Thymus (tissue), 14 donors: ENCODE measurements at places on chromosomes 2 and 18. TPM values are rescaled to one million over a fixed set of nuclear protein-coding genes. Genes with fewer than 3 reads are reported as not detected.

The RHBDD1 gene
- 62.0 TPM for total RNA-seq

The NR4A2 gene
- total RNA-seq = 0.61 TPM

The ABCB11 gene
- 0.05 TPM for total RNA-seq

The SCN7A gene
- total RNA-seq = 10.2 TPM

The AGXT gene
- 0.14 TPM for total RNA-seq

The ANKRD36B gene
- total RNA-seq = 31.9 TPM

The SERPINB2 gene
- 2.5 TPM for total RNA-seq

The TPO gene
- 0.05 TPM for total RNA-seq

The NGEF gene
- 0.14 TPM for total RNA-seq

The UPP2 gene
- total RNA-seq = not detected

The LYPD1 gene
- 5.1 TPM for total RNA-seq

The RIOK3 gene
- 34.8 TPM for total RNA-seq

The EMILIN1 gene
- total RNA-seq = 9.2 TPM

The NCK2 gene
- 14.5 TPM for total RNA-seq

The FN1 gene
- 222 TPM for total RNA-seq

The KCNK3 gene
- total RNA-seq = 0.05 TPM

The ANKRD62 gene
- total RNA-seq = not detected

The ZNF892 gene
- 5.3 TPM for total RNA-seq

The CNDP2 gene
- total RNA-seq = 55.2 TPM

The EDAR gene
- total RNA-seq = 0.33 TPM

The IER3IP1 gene
- 14.1 TPM for total RNA-seq

The NYAP2 gene
- 0.05 TPM for total RNA-seq

The GPR55 gene
- total RNA-seq = 2.1 TPM

The LAMA3 gene
- 8.9 TPM for total RNA-seq

The SAG gene
- 0.61 TPM for total RNA-seq

The CD207 gene
- total RNA-seq = 0.99 TPM

The MPHOSPH10 gene
- 26.3 TPM for total RNA-seq

The NBEAL1 gene
- 6.2 TPM for total RNA-seq

The KYNU gene
- 6.6 TPM for total RNA-seq

The HOXD13 gene
- not detected for total RNA-seq

The GNLY gene
- total RNA-seq = 1.7 TPM

The TRIB2 gene
- total RNA-seq = 39.4 TPM

The REG3A gene
- 0.05 TPM for total RNA-seq

The NAT8 gene
- total RNA-seq = not detected

The C2orf78 gene
- not detected for total RNA-seq

The EN1 gene
- total RNA-seq = 0.05 TPM

The AQP12A gene
- total RNA-seq = not detected

The RPL31 gene
- 4,346 TPM for total RNA-seq

The HOXD12 gene
- total RNA-seq = not detected

The KLHL14 gene
- total RNA-seq = 0.24 TPM

The PMAIP1 gene
- total RNA-seq = 14.5 TPM

The ACMSD gene
- not detected for total RNA-seq

The GALNT3 gene
- 2.6 TPM for total RNA-seq

The MC5R gene
- total RNA-seq = 0.61 TPM

The MEP1B gene
- total RNA-seq = 0.19 TPM

The RPRM gene
- total RNA-seq = 0.38 TPM

The XIRP2 gene
- 0.14 TPM for total RNA-seq

The HTR2B gene
- total RNA-seq = 1.1 TPM

The CAPN14 gene
- 0.52 TPM for total RNA-seq
